ENCODE measurements at places on chromosomes 6 and 20.

DNA sequence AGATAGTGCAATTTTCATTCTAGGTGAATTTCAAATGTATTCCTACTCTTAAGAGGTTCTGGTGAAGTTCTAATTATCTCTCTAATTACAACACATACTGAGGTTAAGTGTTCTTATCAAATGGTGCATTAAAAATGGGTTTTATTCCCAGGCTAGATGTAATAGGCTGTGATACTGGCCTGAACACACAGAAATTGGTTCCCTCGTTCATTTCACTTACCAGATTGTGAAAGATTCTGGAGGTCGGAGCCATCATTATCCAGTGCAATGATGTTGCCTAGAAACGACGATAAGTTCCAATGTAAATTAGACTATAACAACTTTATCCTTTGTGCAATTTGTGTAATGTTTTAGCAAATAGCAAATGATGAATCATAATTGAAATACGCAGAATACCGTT lies 172.6 kb upstream of the SOX4 start:
- H3K4me1 ChIP-seq: no peaks in the 10 kb centered on the region
- DNase-seq: no peak
- H3K4me3 ChIP-seq: no peak overlapping the region

DNA sequence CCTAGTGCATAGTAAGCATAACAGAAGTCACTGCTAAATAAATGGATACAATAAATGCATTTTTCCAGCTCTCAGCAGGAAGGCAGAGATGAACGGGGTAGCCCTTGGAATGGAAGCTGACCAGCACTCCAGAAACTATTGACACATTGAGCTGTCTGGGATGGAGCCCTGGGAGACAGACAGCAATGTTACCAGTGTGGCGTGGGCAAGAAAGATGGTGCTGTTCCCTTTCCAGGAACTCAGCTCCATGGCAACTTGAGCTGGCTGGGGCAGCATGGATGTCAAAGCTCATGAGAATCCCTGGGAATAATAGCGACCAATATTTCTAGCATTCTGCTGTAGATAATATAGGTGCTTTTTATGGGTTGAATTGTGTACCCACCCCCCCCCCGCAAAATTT lies 104.3 kb upstream of the PTPRT start:
- H3K27ac ChIP-seq: no peak overlapping the region
- no peaks in the 10 kb centered on the region for H3K36me3 ChIP-seq
- no peak for DNase-seq
- H3K4me3 ChIP-seq: no peak overlapping the region
- H3K27me3 ChIP-seq: no peaks in the 10 kb centered on the region

DNA sequence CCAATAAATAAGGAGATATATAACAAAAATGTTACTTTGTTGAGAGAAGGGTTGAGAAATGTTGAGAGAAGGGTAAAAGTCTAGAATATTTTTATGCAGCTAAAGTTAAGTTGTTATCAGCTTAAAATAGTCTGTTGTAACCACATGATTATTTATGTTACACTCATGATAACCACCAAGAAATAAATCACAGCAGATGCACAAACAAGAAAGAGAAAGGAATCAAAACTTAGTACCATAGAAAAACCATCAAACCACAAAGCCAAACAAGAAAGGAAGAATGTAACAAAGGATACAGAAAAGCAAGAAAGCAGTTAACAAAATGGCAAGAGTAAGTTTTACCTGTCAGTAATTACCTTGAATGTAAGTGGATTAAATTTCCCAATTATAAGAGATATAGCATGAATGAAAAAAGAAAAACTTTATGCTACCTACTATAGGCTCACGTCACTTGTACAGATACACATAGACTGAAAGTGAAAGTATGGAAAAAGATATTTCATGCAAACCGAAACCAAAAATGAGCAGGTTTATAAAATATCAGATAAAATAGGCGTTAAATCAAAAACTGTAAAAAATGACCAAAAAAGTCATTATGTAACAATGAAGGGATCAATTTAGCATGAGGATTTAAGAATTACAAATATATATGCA lies 93.6 kb downstream of the STXBP5 start:
- no peak overlapping the region for H3K4me3 ChIP-seq
- H3K36me3 ChIP-seq: peaks cover 22% of the 10 kb centered on the region
- H3K27me3 ChIP-seq: no peaks in the 10 kb centered on the region
- H3K27ac ChIP-seq: no peak overlapping the region
- no peak for DNase-seq

- no peak overlapping the region for H3K4me3 ChIP-seq
- no peak overlapping the region for H3K27ac ChIP-seq
- H3K36me3 ChIP-seq: no peaks in the 10 kb centered on the region
- H3K4me1 ChIP-seq: peaks cover 10% of the 10 kb centered on the region
- no peaks in the 10 kb centered on the region for H3K27me3 ChIP-seq
- DNase-seq: no peak
These were observed 41.8 kb upstream of the LAMA4 start for GRCh38 chr6:112296122-112296521.

- no peak for DNase-seq
- H3K4me1 ChIP-seq: no peaks in the 10 kb centered on the region
- H3K36me3 ChIP-seq: no peaks in the 10 kb centered on the region
- no peak overlapping the region for H3K4me3 ChIP-seq
These were observed 146.8 kb downstream of the TFAP2B start for GRCh38 chr6:50965495-50965894.

DNA sequence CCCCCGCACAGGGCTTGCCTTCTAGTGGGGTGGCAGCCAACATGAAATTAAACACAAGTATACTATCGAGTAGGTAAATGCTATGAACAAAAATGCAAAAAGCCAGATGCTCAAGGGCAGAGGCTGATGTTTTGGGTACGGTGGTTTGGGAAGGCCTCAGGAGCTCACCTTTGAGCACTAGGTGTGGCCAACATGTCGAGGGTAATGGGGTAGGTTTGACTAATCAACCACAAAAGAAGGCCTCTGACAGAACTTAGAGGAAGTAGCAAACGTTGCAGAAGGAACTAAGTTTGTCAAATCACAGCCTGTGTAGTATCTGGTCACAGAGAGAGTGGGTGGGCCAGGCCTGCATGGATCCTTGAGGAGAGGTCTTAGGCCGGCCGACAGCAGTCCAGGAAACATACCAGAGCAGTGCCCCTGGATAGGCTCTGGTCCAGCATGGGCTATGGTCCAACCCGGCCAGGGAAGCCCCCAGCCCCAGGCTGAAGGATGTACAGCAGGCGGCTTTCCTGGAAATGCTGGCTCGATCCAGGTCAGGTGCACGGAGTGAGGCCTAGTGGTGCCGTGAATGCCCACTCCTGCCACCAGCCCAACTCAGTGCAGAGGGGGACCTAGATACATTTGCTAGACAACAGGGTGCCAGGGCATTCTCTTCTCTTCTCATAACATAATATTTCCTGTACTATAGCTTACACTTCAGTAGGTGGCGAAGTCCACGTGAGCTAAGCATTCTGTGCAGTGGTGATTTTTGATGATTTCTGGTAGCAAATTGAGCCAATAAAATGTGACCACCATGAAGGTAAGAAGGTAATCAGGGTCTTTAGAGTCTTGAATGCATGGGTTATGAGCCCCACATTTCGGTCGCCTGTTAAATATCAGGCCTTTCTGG lies 56.3 kb upstream of the CD93 start:
- H3K4me1 ChIP-seq: peaks cover 14% of the 10 kb centered on the region
- no peak for DNase-seq
- no peaks in the 10 kb centered on the region for H3K36me3 ChIP-seq
- no peak overlapping the region for H3K4me3 ChIP-seq
- no peaks in the 10 kb centered on the region for H3K27me3 ChIP-seq

- H3K4me1 ChIP-seq: no peaks in the 10 kb centered on the region
- H3K27me3 ChIP-seq: no peaks in the 10 kb centered on the region
- no peak for DNase-seq
- H3K36me3 ChIP-seq: peaks cover 7% of the 10 kb centered on the region
These were observed 43.8 kb upstream of the DYNLRB1 start for GRCh38 chr20:34472246-34472925.

DNA sequence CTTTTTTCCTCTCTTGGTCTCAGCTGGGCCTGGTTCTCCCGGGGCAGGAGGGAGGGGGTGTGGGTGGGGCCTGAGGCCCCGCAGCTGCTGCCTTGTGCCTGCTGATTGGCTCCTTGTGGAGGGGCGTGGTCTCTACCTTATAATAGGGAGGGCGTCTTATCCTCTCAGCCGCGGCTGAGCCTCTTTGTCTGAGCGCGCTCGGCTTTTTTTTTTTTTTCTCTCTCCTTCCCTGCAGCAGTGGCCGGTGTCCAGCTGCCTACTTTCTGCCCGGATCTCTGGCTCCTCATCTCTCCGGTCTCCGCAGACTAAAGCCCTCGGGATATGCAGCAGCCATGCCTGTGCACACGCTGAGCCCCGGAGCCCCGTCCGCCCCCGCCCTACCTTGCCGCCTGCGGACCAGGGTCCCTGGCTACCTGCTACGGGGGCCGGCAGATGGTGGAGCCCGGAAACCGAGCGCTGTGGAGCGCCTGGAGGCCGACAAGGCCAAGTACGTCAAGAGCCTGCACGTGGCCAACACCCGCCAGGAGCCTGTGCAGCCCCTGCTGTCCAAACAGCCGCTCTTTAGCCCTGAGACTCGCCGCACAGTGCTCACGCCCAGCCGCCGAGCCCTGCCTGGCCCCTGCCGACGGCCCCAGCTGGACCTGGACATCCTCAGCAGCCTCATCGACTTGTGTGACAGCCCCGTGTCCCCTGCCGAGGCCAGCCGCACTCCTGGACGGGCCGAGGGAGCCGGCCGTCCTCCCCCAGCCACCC lies 11.1 kb downstream of the FAM110A start:
- DNase-seq: peak; percentile 95
- H3K4me3 ChIP-seq: peak overlapping the region; percentile 12
- no peak overlapping the region for H3K27ac ChIP-seq
- H3K27me3 ChIP-seq: no peaks in the 10 kb centered on the region
- no peaks in the 10 kb centered on the region for H3K36me3 ChIP-seq

GRCh38 chr6:20905377-20905776 lies 371.1 kb downstream of the CDKAL1 start:
- H3K27ac ChIP-seq: no peak overlapping the region
- no peak overlapping the region for H3K4me3 ChIP-seq
- no peaks in the 10 kb centered on the region for H3K27me3 ChIP-seq
- DNase-seq: no peak
- no peaks in the 10 kb centered on the region for H3K4me1 ChIP-seq

DNA sequence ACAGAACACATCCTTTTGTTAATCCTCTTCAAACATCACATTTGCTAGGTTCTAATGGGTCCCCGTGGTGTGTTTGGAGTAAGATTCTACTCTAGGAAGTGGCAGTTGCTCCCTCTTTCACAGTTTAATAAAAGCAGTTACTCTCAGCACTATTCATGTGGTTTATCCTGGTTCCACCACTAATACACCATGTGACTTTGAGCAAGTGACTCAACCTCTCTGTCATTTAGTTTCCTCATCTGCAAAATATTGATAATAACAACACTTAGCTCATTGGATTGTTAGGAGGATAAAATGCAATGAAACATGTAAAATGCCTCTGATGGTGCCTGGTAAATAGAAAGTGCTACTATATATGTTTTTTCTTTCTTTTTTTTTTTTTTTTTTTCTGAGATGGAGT lies 488.0 kb upstream of the NOX3 start:
- no peaks in the 10 kb centered on the region for H3K36me3 ChIP-seq
- no peak overlapping the region for H3K4me3 ChIP-seq
- peaks cover 7% of the 10 kb centered on the region for H3K4me1 ChIP-seq
- no peak for DNase-seq
- H3K27ac ChIP-seq: no peak overlapping the region

GRCh38 chr6:157143890-157144798 lies 179.2 kb downstream of the TMEM242 start:
- H3K36me3 ChIP-seq: peaks cover 9% of the 10 kb centered on the region
- no peak overlapping the region for H3K4me3 ChIP-seq
- peaks cover 23% of the 10 kb centered on the region for H3K4me1 ChIP-seq
- peak overlapping the region; percentile 57 for H3K27ac ChIP-seq
- H3K27me3 ChIP-seq: no peaks in the 10 kb centered on the region

DNA sequence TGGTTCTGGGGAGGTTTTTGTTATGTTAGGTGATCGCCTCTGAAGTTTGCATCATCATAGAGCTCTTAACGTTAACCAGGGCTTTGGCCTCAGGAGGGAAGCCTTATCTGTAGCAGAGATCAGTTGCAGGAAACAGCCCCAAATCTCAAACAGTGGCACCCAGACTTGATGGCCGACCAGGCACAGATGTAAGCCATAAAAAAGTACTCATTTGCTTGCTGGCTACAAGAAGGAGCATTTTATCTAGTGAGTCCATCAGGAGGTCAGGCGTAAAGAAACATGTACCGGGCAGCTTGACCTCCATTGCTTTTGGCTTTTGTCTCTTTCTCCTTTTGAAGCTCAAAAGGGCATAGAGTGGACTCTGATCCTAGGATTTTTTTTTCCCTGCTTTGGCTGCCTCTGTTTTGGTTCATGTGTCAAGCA lies 122.3 kb downstream of the CCDC170 start:
- no peak overlapping the region for H3K4me3 ChIP-seq
- no peaks in the 10 kb centered on the region for H3K36me3 ChIP-seq
- no peaks in the 10 kb centered on the region for H3K4me1 ChIP-seq
- H3K27ac ChIP-seq: no peak overlapping the region

DNA sequence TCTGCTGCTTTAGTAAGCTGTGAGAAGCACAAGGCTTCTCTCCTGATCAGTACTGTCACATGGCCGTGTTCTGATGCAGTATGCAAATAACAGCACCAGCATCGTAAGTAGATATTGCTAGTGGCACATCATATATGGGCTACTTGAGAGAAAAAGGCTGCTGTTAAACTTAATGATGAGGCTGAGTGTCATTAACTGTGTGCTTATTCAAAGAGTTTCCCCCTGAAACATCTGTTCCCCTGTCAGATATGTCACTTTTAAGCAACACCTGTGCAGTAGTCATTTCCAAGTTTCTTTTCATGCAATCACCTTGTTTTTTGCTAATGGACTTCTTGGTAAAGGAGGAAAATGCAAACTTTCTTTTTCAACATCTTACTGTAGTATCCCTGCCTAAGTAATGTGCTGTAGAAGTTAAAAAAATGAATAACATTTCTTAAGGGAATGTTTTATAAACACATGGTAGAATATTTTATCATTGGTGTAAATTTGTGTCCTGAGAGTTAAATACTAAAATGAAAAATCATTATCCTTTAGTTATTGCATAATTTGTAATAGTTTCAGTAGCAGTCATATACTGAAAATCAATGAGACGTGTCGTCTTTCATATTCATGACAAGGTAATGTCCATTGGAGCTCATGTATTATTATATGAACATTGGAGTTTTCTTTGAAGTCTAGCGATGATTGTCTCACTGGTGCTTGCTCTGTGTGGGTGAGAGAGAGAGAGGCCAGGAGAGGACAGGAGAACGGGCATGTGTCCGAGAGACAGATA lies 366.3 kb downstream of the CDKAL1 start:
- H3K36me3 ChIP-seq: no peaks in the 10 kb centered on the region
- no peak overlapping the region for H3K27ac ChIP-seq
- no peak for DNase-seq
- no peaks in the 10 kb centered on the region for H3K27me3 ChIP-seq
- H3K4me1 ChIP-seq: no peaks in the 10 kb centered on the region

DNA sequence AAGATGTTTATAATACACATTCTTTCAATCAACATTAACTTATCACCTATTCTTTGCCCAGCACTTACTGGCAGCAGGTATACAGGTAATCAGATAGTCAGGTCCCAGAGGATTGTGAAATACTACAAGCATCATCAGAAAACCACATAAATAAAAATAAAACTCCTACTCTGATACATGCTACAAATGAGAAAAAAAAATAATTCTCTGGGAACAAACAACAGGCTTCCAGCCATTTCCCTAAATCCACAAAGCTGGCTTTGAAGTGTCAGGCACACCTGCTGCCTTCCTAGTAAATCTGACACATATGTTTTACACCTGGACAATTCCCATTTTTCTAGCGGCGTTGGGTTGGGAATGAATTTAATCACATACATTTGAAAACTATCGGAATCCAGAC lies 384.5 kb upstream of the CDH4 start:
- no peak for DNase-seq
- no peak overlapping the region for H3K4me3 ChIP-seq
- no peaks in the 10 kb centered on the region for H3K4me1 ChIP-seq
- peaks cover 7% of the 10 kb centered on the region for H3K27me3 ChIP-seq
- no peak overlapping the region for H3K27ac ChIP-seq
- H3K36me3 ChIP-seq: no peaks in the 10 kb centered on the region

All from lung (tissue), 17 donors.